MV-4-11 (cell line): ENCODE measurements at places on chromosomes 6 and 20.

DNA sequence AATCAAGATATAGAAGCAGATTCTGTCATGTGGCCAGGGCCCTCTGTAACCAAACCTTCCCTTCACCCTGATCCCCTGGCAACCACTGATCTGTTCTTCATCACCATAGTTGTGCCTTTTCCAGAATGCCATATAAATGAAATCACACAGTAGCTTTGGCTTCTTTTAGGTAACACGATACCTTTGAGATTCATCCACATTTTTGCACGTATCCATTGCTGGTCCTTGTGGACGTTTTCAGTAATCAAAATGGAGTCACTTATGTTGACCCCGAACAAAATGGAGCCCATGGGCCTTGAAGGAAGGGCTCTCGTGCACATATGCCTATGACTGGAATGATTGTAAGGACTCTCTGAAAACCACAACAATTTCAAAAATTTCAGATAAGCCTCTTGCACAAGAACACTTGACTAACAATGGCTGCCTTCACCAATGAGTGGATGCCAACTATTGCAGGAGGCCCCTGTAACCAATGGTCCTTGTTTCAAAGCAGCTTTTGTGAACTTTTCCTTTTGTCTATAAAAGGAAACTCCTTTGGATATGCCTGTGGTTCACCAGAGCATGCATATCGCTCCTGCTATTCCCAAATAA, 84.3 kb upstream of the RALY start:
- peak; percentile 85 for DNase-seq

GRCh38 chr6:6220718-6221117, 99.7 kb downstream of the F13A1 start:
- DNase-seq = no peak

DNA sequence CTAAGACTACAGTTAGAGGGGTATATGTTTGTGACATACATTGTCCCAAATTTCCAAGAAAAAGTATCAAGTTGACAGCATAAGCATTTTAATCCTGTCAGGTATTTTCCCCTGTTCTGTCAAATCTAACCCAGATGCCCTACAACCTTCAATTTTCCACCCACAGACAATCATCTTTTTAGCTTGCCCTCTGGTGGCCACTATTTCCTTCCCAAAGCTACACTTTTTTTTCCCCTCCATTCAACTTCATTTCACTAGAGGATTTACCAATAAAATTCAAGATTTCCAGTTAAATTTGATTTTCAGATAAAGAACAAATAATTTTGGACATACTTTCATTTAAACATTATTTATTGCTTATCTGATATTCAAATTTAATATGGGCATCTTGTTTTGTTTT, 286.6 kb downstream of the TENT5A start:
- no peak for DNase-seq

- no peak for DNase-seq
Observed at GRCh38 chr20:61161726-61162390, 90.2 kb upstream of the CDH4 start.

- no peak for DNase-seq
Observed at GRCh38 chr6:147421903-147422302, 86.6 kb upstream of the SAMD5 start.

DNA sequence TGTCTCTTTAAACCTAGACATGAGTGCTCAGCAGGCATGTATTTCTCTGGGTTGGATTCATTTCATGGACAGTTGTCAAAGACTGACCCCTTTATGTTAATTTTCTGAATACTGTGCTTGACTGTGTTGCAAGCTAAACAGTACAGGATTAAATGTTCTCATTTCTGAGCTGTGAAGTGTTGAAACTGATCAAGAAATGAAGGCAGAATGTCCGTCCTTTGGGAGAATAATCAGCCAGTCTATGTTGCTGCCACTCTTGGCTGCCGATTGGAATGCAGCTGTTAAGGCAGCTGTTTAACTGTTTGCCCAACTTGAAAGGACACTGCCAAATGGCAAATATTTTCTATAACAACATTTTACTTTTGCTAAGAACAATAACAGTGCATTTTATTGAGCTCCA, 87.3 kb downstream of the CEP57L1 start:
- DNase-seq = no peak

DNA sequence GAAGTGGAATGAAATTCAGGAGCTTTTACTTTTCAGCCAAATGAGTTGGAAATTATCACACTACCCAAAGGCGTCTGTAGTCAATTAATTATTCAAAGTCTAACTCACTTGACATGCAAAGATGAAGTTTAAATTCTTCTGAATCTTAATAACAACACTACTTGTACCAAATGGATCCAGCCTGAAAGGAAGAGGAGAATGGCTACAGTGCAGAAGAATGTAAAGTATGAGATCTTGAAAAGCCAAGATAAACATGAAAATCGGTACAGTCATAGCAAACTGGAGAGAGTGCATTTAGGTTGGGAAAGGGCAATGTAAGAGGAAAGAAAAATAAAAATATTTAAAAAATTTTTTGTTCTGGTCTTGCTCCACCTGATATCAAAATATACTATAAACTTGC, 195.5 kb downstream of the SIM1 start:
- DNase-seq = no peak

DNA sequence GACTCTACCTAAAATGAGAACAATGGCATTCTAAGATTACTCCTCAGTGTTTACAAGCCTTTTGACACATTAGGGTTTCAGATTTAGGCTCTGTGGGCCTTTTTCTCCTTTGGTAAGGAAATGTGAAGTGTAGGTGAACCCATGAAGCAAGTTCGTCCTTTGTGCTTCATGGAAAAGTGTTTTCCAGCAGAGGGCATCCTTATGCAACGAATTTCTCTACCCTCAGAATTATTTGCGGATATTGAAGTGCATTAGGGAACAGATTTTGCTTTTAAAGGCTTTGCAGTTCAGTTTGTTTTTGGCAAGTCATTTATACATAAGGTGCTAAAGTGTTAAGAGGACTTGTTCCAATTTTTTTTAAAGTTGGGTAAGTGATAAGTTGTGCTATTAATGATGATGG, 55.7 kb upstream of the FERMT1 start:
- DNase-seq = peak; percentile 30

GRCh38 chr20:37279820-37280219, 9.6 kb upstream of the MANBAL start:
- no peak for DNase-seq

GRCh38 chr6:56838016-56838555, 116.8 kb upstream of the BEND6 start:
- no peak for DNase-seq

DNA sequence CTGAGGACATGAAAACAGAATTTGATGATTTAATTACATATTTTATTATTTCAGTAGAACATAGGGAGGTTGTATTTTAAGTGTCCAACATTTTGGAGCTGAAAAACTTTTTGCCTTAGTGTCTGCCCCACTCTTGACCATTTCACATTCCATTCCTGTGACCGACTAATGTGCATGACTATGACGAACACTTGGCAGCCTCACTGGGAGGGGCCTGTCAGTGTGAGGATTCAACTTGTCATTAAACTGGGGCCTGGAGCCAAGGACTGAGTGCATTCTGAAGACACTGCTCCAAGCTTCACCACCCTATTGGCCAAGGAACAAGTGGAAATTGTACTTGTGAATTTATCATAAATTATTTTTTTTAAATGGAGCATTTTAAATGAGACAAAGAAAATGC, 661.3 kb downstream of the BCKDHB start:
- DNase-seq = no peak

- DNase-seq = no peak
Observed at GRCh38 chr6:17721671-17722070, 14.9 kb upstream of the NUP153 start.

DNA sequence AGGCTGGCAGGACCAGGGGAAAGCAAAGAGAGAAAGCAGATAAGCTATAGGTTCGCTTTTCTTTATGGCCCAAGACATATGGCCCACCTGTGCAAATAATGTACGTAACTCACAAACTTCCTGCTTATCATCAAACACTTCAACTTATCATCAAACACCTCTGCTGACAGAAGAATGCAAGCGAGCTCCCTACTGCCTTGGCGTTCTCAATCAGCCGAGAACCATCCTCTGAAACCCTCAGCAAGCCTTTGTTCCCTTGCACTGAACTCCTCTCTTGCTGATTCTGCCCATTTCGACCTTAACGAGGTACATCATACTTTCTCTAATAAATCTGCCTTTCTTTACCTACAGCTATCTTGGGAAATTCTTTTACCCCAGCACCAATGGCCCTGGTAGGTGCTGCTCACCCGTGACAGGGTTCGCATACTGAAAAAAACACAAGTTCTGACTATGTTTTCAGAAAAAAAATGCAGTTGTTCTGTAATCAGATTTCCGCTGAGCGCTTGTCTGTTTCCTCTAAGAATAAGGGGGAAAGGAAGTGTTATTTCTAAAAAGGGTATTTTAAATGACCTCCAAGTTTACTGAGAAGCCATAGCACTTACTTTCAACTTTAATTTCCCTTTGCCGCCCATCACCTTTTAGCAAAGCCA, 28.3 kb downstream of the SERPINB6 start:
- no peak for DNase-seq

GRCh38 chr20:31962761-31963160, 5.2 kb upstream of the XKR7 start:
- DNase-seq = no peak

DNA sequence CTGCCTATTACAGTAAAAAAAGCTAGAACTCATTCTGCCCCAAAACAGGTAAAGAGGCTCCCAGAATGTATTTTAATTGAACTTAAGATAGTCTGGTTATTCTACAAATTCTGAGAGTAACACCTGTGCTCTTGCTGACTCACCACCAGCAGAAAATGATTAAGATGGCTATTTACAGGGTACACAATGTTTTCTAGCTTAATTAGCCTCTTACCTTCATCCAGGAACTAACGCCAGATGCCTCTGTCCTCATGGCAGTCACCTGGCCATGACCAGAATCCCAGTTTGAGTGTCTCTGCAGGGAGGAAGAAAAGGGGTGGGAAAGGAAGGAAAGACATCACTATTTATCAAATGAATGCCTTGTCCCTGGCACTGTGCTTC, 31.3 kb upstream of the PPP1R3G start:
- DNase-seq = no peak

- no peak for DNase-seq
Observed at GRCh38 chr6:169646906-169647567, 54.8 kb downstream of the WDR27 start.

DNA sequence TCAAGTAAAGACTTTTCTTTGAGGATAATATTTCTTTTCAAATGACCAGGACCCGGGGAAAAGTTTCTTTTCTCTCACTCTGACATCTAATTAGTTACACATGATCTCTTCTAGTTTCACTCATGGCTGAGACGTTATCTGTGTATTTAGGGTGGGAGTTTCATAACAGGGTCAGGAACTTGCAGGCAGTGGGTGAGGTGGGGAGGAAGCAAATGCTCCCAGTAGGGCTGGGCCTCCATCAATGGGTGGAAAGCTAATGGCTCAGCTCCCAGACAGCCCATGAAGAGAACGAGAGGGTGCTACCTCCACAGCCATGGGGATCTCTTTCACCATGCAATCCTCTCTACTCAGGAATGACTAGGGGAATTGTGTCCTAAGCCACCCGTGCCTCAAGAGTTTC, 119.3 kb downstream of the F13A1 start:
- DNase-seq = no peak

DNA sequence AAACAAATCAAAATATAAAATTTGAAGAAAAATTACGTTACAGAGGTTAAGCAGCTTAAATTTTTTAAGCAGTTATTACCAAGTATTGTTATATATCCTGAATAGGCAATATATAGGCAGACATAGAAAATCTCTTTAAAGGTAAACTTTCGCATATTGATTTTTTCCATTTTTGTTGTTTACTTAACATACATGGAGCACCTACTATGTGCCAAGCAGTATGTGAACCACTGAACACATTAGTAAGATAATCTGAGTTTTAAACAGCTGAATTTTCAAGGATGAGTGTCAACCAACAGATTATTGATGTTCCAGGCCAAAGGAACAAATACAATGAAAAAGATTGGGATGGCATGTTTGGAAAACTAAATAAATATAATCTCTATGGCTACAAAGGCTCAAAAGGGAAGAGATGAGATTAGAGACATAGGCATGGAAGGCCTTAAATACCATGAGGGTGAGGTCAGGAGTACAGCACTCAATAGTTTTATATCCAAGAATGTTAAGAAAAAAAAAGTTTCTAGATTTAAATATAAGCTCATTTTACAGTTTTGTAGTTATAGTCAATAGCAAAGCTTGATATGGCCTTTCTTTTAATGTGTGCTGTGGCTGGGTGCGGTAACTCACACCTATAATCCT, 277.5 kb downstream of the PTPRK start:
- DNase-seq = no peak

- DNase-seq = no peak
Observed at GRCh38 chr20:7505835-7506221, 434.4 kb downstream of the HAO1 start.

DNA sequence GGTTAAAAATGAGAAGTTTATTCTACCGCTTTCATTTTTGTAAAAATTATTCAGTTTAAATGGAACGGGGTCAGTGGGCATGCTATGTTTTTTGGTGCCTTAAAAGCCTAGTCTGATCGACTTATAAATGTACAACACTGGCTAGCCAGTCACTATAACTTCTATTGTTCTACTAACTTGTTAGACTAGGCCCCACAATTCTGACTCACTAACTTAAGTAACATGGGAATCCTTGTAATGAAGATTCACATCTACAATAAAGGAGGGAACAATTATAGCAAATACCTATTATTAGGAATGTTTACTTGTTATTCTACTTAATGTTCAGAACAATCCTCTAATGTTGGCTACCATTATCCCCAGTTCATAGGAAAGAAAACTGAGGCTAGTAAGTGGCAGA, 28.5 kb downstream of the REPS1 start:
- no peak for DNase-seq

DNA sequence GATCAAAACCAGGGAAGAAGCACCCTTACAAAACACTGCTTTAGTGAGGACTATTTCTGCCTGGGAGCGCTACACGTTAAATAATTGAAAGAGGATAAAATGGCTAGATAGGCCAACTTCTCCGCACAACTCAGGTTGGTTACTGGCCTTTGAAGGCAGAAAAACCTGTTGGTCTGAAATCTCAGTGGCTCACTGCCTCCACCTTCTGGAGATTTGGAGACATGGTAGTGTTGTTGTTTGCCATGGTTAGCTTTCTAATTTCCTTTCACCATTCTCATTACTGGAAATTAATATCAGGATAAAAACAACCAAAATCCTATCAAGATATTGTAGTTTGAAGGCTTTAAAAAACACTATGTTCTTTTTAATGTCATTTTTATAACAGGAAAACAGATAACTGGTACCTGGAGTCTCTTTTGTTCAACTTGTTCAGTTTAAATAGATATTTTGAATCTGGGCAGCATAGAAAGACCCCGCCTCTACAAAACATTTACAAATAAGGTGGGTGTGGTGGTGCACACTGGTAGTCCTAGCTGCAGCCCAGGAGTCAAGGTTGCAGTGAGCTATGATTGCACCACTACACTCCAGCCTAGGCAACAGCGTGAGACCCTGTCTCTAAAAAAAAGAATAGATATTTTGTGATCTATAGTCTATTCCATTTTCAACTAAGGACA, 27.5 kb upstream of the BCLAF1 start:
- DNase-seq = peak; percentile 7

GRCh38 chr6:168216751-168217191, 102.8 kb downstream of the DACT2 start:
- DNase-seq = no peak
